ENCODE measurements at places on chromosomes 11 and 22.
A peak's percentile ranks its signal among the peaks of the same experiment; 100 is the strongest.

DNA sequence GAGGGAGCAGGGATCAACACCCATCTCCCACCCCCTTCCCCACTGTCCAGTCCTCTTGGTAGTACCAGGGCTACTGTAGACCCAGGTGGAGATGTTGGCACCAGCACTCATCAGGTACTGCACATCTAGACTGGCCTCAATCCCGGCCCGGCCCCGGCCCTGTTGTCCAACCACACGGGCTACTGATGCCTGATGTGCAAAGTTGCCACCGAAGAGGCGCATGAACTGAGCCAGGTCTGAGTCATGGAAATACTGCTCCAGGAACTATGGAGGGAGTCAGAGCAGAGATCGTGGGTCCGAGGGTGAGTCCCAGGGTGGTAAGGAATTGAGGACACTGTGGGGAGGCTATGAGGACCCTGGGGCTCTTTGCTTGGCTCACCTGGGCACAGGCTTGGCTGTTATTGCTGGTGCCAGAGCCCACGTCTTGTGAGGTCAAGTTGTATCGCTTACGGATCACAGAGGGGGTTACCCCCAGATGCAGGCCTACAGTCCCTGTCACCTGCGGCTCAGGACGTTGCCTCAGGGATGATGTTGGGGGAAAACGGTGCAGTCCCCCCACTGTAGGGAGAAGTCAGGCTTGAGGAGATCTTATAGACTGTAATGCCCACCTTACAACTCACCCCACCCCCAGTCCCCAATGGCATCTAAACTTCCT, 2.5 kb downstream of the TPP1 start:
- no peak for DNase-seq

- DNase-seq, result no peak
Observed at GRCh38 chr11:8838248-8838647, 72.7 kb upstream of the AKIP1 start.

DNA sequence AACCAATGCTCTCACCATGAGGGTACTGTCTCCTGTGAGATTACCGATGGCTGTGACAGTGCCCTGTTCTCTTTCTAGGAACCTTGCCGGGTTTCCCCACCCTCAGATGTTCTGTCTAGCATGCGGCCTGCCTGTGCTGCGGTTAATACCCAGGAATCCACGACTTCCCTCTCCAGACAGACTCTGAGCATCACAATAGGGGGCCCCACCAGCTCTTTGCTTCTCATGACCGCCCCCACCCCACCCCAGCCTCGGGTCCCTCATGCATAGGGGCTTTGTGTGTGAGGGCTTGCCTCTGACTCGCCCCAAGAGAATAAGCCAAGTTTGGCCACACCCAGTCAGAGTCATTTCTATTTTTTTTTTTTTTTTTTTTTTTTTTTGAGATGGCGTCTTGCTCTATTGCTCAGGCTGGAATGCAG, 10.3 kb downstream of the PARVG start:
- DNase-seq, result no peak

DNA sequence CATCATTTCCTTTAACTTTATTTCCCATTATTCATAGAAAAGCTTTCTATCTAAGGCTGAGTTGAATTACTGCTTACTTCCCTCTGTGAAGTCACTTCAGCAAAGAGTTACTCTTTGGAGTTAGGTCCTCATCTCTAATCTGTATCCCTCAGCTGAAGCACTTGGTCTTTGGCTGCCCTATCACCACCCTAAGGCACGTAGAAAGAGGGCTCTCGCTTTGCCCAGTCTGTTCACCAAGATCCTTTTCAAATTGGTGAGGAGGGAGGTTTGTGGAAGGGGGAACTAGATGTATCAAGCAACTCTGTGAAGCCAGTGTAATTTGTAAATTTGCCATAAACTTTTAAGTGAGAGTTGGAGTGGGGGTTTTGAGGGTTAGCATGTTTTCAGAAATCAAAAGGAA, 43.4 kb downstream of the PAX6 start:
- DNase-seq, result no peak

- DNase-seq, result no peak
Observed at GRCh38 chr11:112255067-112255720, 5.5 kb downstream of the PLET1 start.

DNA sequence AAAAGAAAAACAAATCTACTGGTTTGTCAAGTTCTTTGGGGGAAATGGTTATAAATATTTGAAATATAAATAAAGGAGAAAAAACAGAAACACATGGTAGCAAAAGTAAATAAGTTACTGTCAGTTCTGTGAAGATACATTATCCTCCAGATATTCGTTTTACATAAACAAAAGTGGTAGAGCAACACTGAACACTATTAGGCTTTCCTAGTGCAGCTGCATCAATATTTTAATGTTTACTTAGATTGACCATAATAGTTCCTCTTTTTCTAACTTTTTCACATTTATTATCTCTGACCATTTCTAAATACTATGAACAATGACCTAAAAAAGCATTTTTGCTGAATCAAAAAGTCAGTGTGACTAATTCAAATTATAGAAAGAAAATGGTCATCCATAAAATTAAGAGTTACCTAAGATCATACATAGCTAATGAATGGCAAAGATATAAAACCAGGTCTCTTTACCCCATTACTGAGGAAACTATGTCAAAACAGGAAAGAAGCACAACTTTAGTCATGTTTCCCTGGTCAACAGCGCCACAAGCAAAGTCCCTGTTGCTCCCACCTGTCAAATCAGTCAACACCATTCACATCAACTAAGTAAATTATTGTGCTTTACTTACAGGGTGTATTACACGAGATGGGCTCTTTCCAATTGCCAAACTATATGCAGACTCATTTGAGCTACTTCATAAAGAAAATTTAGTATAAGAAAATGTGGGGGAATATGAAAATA, 38.5 kb downstream of the SBF2 start:
- no peak for DNase-seq

DNA sequence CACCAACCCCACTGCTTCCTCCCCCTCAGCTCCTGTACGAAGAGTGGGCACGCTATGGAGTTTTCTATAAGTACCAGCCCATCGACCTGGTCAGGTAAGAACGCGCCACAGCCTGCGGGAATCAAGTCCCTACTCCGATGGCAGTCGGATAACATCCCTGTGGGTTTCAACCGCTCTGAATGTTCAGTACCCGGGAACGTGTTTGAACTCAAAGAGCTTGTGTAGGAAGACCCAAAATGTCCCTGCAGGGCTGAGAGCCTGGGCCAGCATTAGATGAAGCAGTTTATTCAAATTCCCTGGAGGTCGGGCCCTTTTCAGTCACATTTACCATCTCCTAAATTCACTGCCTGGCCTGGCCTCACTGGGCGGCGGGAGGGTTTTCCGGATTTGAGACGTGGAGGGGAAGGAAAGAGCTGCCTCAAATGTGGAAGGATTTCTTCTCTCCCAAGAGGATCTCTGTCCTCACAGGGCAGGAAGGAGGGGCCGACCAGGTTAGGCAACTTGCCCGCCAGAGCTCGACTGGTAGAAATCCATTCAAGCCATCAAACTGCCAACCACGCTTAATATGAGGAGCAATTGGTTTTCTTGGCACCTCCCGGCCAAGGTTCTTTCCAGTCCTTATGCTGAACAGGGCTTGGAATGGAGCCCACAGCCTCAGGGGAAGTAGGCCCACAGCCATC, 46.3 kb downstream of the ANO1 start:
- DNase-seq, result no peak

DNA sequence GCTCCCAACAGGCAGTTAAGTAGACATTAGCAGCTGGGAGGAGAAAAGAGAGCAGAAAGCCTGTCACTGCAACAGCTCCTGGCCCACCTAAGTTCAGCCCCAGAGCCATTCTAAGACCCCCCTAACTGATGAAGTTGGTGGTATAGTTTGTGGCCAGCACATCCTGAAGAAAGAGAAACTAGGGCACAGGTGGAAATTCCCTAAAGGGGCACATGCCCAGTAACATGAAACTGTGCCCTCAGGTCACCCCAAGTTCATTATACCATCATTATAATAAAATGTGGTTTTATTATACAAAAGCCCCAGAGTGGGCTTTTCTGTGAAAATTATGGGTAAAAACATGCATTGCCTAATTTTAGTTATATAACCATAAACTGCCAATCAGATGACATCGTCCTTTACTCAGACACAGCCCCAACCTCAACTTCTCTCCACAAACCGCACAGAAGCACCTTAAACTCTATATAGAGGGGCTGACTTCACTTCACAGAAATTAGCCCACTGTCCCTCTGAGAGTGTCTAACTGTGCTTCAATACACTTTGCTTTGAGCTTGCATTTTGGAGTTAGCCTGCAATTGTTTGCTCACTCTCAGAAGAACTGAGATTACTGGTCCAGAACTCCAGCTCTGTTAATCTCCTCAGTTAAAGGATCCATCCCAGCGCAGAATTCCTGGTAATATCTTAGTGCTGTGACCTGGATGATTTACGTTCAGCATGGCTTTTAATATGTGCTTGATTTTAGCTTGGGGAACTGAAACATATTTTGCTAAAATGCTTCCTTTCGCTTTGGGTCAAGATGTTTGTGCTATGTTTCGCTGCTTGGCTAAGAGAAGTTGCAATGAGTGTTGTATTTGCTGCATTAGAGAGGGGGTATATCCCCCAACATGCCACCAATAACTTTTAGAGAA, 1.8 kb upstream of the APOL3 start:
- DNase-seq, result no peak

- DNase-seq, result no peak
Observed at GRCh38 chr11:111265421-111265820, 19.9 kb downstream of the POU2AF2 start.

DNA sequence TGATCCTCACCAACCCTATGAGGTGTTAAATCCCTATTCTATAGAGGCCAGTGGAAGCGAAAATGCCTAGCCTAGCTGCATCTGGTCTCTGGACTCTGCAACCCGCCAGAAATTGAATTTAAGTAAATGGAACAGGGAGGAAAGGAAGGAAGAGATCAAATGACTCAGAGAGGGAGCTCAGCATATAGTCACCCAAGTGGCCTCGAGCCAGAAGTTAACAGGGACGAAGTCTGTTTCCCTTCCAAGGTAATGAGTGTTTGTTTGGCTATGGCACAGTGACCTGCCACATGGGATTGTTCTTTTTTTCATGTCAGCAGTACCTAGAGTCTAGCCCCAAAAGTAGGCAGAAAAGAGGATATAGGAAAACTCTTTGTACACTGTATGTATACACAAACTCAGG, 66.3 kb downstream of the PAK1 start:
- DNase-seq, result peak; percentile 22

GRCh38 chr22:43561415-43562178, 149.8 kb downstream of the MPPED1 start:
- no peak for DNase-seq

DNA sequence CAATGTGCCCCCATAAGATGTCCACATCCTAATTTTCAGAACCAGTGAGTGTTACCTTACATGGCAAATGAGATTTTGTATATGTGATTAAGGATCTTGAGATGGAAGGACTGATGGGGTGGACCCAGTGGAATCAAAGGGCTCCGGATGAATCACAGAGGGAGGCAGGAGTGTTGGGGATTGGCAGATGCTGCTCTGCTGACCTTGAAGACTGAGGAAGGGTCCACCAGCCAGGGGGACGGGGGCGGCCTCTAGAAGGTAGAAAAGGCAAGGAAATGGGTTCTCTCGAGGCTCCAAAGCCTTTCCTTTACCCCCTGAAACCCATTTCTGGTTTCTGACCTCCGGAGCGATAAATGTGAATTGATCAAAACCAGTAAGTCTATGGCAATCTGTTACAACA, 18.8 kb downstream of the TMEM218 start:
- DNase-seq, result no peak

DNA sequence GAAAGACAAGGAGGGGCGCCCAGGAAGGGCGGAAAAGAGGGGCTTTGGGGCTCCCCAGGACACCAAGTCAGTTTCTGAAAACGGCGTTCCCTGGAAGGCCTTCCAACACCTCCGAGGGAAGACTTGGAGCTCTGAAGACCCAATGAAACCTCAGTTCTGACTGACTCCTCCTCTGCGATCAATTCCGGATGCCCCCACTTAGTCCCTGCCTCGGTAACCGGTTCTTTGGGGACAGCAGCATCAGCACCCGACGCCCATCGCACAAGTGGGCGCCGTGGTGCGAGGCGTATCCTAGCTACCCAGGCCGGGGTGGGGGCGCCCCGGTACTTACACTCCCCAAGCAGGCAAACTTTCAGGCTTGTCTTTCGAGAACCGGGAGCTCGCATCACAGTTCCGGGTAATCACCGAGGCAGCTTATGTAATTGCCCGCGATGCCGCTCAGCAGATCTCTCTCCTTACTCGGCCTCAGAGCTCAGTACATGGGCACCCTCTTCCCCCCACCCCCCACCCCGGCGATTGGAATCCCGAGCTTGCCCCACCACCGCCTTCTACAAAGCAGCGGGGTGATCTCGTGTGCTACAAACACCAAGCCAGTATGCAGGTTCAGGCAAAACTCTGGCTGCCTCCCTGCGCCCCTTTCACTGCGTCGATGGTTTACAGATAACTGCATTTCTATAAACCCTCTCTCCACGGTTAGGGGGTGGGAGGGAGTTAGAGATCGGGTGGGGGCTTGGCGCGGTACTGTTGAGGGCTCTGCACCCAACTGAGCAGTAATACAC, 2.0 kb downstream of the TENM4 start:
- peak; percentile 81 for DNase-seq

GRCh38 chr11:19746086-19746485, 33.4 kb downstream of the NAV2 start:
- no peak for DNase-seq

DNA sequence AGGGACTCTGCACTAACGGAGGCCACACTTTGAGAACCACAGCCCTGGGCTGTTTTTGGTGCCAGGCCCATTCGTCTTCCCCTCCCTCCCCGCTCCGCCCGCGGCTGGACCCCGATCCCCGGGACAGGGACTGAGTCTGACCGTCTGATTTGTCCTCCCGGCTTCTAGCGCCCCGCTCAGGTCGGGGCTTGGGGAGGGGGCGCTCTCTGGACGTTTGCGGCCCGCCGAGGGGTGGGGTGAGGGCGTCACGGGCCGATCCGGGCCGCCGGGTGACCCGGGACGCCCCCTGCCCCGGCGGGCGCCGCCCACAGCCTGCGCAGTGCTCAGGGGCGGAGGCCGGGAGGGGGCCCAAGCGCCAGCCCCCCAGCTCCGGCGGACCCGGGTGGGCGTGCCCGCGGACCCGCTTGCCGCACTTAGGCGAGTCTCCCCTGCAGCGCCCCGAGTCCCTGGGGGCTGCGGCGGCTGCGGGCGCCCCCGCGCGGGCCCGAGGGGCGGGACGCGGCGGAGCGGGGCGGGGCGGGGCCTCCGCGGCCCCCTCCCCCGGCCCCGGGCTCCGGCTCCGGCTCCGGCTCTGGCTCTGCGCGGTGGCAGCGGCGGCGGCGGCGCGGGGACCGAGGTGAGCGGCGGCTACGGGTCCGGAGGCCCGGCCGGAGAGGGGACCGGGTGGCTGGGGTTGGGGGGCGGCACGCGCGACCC, 33.7 kb upstream of the PRR5 start:
- DNase-seq, result no peak

- no peak for DNase-seq
Observed at GRCh38 chr22:27075028-27075678, 417.8 kb downstream of the MIAT start.

GRCh38 chr11:13338427-13339069, 61.0 kb downstream of the BMAL1 start:
- no peak for DNase-seq

DNA sequence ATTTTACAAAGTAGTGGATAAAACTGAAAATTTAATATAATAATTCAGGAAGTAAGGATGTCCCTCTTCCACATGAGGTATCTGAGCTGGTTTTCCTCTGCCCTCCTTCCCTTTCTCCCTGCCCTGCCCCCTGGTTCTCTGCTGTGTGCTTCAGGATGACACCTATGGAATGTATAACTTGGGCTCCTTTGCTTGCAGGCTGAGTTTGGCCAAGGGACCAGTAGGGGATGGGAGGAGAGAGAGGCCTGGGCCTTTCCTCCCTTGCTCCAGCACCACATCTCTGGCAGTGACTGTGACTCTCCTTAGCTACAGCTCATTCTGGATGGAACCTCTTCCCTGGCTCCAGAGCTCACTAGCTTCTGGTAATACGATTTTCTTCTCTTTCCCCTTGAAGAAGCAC, 10.1 kb downstream of the IRAG1 start:
- no peak for DNase-seq

- peak; percentile 19 for DNase-seq
Observed at GRCh38 chr11:65560555-65561418, 2.6 kb upstream of the LTBP3 start.

Data from NCI-H1417 (cell line).